ENCODE measurements at places on chromosomes 13 and 19.
A peak's percentile ranks its signal among the peaks of the same experiment; 100 is the strongest.

GRCh38 chr13:23349161-23349897, 84.2 kb downstream of the SACS start:
- peak; percentile 20 for DNase-seq

DNA sequence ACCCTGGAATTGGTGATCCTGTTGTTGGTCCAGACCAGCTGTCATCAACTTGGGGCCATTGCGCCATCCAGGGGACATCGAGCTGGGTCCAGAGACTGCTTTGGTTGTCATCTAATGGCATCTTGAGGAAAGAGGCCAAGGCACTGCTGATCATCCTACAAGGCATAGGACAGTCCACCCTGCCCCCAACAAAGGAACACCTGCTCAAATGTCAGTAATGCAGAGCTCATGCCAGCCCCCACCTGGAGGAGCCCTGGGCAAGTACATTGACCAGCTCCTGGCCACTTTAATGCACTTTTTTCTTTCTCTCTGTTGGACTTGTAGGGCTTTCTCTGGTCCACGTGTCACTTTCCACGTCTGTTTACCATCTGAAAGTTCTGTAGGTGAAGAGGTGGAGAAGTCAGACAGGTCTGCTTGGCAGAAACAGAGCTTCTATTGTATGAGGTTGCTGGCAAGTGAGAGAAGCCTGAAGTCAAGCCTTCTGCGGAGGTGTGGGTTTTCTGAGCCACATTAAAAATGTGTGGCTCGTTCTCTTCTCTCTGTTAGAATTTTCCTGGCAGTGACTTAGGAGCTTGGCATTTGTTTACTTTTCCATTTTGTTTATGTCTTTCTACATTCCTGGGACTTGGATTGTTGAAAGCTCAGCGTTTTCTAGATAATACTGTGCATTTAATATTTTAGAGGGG, 124.0 kb upstream of the RNF113B start:
- no peak for DNase-seq

DNA sequence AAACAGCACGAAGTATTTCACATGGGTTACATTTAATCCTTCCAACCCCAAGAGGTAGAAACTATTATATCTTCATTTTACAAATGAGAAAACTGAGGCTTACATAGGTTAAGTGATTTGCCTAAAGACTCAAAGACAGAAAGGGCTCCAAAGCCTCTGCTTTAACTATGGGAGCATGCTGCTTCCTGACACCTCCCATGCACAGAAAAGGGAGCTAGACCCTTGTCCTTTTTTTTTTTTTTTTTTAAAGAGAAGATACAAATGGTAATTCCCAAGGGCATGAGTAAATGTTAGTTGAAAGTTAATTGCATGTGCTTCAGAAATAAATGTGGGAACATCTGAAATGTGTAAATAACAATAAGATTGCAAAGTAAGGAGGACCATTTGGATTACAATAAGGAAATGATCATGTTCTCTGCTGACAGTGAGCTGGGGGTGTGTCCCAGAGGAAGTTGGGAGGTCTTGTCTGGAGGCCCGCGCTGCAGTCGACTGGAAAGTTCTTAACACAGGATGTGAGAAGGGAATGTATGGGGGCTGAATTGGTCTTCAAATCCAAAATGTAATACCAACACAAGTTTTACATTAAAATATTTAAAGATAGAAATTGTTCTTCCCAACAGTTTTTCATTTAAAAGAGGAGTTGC, 500.3 kb downstream of the KLF12 start:
- DNase-seq, result no peak

DNA sequence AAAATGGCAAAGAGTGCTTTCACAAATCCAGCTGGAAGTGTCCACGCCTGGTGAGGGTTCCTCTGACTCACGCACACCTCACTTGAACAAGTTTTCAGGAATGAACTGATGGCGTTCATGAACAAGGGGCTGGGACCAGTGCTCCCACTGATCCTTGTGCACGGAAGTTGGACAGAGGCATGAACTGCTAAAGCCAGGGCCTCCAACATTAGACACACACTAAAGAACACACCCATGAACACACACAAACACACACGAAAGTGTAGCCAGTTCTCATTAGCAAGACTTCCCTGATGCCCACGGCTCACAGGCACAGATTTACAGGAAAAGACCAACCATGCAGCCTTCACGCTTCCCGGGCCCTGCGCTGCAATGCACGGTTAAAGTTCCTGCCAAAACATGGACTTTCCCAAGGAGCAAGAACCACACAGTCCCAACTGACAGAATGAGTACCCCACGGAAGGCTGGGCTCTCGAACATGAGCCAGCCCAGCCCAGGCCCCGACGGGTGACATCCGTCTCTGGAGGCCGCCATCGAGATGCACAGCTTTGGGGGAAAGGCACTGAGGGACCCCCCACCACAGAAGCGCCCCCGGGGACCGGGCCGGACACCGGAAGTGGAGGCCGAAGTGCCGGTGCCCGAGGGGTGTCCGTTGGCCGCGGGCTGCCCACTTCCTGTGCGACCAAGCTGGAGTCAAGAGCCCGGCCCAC, 808 bp downstream of the DNMT1 start:
- no peak for DNase-seq

GRCh38 chr19:35257113-35257461, 8.3 kb downstream of the LSR start:
- no peak for DNase-seq

- DNase-seq, result no peak
These were observed 17.8 kb upstream of the ENOX1 start for GRCh38 chr13:43804461-43805070.

- DNase-seq, result no peak
These were observed 77.4 kb upstream of the FARP1 start for GRCh38 chr13:98065468-98065867.

DNA sequence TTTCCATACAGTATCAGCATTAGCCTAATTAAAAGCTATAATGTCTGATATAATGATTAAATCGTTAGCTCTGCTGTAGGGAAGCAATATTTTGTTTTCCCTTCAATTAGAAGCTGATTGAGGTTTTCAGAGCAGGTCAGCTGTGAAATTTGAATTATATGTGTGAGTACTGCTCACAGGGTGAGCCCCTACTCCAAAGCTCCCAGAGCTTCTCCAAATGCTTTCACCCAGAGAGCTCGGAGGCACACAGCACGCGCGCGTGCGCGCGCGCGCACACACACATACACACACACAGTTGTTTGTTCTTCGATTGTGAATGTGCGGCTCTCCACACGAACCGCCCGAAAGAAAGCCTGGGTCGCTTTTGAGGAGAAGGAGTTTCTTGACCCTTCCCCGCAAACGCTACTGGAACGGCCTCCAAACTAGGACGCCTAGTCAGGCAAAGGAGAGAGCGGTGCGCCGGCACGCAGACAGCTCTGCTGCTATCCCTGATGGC, 4.8 kb upstream of the SOX1 start:
- no peak for DNase-seq

- DNase-seq, result peak; percentile 19
These were observed 33.1 kb downstream of the PPP1R37 start for GRCh38 chr19:45125975-45126493.

- DNase-seq, result no peak
These were observed 14.9 kb upstream of the IL4I1 start for GRCh38 chr19:49911381-49912145.

- no peak for DNase-seq
These were observed 12.4 kb upstream of the MICU2 start for GRCh38 chr13:21616205-21616866.

DNA sequence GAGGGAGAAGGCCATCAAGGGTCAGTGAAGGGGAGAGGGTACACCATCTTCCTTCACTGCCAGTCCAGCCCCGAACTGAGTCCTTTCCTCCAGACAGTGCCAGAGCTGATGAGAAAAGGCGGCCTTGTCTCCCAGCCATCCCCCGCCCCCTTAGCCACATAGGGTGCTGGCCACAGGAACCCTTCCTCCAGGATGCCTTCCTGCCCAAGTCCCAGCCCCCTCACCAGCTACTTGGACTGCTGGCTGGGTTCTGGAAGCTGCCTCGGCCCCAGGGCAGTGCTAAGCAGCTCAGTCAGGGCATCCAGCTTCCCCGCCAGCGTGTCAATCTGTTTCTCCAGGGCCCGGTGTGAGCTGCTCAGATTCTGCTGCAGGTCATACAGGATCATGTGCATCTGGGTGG, 12.6 kb upstream of the SMG9 start:
- no peak for DNase-seq

GRCh38 chr13:33543631-33544265, 258.2 kb upstream of the STARD13 start:
- DNase-seq, result no peak

DNA sequence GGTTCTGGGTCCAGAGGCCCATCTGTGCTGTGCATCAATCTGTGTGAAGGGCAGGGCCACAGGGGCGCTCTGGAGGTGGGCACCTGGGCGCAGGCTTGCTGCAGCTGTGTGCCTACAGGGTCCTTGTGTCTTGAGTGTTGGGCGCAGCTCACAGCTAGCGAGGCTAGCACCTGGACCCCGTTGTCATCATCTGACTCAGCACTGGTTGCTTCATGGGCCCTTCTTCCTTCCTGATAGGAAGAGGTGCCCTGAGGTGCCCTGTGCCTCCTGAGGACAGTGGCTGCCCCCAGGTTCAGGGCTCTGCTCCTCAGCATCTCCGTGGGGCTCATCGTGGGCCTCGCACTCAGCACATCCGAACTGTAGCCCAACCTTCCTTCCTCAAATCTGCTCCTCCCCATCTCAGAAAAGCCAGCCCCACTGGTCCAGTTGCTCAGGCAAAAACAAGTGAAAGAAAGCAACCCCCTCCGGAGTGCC, 54.8 kb downstream of the GATAD2A start:
- no peak for DNase-seq

- peak; percentile 39 for DNase-seq
These were observed 923.5 kb downstream of the UQCRFS1 start for GRCh38 chr19:28289295-28290063.

- no peak for DNase-seq
These were observed 251.7 kb upstream of the IRS2 start for GRCh38 chr13:110037925-110038573.

GRCh38 chr19:28920269-28921066, 292.5 kb downstream of the UQCRFS1 start:
- DNase-seq, result no peak

DNA sequence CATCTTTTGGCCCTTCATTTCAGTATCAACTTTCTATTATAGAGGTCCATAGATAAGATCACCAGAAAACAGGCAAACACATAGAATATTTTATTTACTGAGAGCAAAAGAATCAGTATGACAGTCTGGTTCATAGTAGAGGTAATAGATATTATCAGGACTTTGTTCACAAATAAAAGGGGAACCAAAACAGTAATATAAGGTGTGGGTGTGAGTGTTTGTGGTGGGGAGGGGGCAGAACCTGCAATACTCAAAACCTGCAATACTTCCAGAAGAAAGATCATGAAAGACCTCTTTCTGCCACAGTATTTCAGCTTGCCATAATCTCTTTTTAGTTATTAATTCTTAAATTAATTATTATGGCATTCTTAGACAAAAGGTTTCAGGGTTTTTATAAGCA, 578.7 kb upstream of the SLITRK1 start:
- no peak for DNase-seq

- no peak for DNase-seq
These were observed 258.5 kb downstream of the FGF9 start for GRCh38 chr13:21929400-21929799.

DNA sequence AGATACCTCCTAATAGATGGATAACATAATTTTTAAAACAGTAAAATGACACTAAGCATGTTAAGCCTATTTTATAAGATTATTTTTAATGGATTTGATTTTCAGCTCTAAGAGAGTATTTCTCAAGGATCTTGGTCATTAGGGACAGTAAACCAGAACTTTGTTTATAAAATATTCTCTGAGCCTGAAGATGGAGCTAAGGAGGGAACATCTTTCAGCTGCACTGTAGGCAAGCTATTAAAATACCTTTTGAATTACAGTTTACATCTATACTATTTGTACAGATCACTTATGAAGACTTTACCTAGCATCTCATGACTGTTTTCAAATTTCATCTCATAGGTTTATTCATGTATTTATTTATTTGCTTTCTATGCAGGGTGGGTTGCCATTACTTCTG, 345.3 kb downstream of the MYO16 start:
- no peak for DNase-seq

- DNase-seq, result no peak
These were observed 81.1 kb downstream of the ZNF429 start for GRCh38 chr19:21586311-21587116.

- no peak for DNase-seq
These were observed 70.3 kb upstream of the MCF2L start for GRCh38 chr13:112898621-112899280.

- DNase-seq, result no peak
These were observed 6.5 kb upstream of the SLC25A42 start for GRCh38 chr19:19057317-19057716.

- DNase-seq, result no peak
These were observed 2.5 kb upstream of the ISYNA1 start for GRCh38 chr19:18440415-18440877.

DNA sequence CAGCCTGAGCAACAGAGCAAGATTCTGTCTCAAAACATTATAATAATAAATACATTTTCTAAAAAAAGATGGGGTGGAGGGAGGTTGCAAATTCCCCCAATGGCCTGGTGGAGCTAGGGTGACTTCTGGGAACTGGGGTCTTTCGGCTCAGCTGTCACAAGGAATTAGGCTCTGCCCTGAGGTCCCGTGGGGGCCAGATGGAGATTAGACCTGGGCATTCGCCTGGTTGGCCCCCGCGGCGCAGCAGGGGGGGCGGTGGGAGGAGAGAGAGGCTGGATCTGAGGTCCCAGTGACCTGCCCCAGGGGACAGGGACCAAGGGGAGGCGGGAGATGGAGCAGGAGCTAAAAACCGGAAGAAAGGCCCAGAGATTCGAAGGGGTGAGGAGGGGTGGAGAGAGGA, 14.8 kb downstream of the FUT6 start:
- no peak for DNase-seq

DNA sequence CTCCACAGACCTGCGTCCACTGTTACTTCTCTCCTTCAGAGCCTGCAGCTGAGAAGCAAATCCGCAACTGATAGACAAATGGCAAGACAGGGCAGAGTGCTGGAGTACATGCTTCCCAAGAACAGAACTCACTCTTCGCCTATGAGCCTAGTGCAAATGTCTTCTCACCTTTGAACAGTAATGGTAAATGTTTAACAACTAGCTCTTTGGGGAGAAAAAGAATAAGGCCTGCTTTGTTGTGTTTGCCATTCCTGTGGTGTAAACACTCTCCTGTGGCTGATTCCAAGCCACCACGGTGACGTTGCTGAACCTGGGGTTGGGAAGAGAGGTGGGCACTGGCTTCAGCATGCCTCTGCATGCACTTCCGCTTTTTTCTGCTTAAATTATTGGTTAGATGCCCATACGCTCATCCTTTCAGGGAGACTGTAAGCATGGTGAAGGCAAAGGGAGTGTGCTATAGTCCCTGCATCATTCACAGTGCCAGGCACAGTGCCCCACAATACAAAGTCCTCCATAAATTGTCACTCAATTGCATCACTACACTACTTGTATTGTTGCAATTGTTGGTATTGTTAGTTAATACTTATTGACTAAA, 28.1 kb upstream of the GTF3A start:
- no peak for DNase-seq

GRCh38 chr13:44732503-44733098, 156.5 kb upstream of the TSC22D1 start:
- no peak for DNase-seq

DNA sequence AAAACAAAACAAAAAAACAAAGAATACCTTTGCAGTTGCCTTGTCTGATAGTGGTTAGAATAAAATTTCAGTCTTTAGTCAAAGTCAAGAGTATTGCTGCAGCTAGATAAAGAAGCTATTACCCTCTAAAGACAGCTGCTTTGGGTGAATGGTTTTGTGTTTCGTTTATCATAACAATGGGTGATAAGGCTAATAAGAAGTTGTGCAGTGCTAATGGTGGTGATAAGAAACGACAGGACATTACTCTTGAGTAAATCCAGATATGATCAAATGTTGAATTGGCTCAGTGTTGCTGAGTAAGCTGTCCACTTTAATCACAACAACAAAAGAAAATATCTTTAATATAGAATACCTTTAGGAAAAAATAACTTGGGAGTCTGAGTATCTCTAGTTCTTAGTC, 1825.3 kb downstream of the SLITRK5 start:
- no peak for DNase-seq

All from GM04504 (cell line).